ENCODE measurements at places on chromosomes 12 and 14.

DNA sequence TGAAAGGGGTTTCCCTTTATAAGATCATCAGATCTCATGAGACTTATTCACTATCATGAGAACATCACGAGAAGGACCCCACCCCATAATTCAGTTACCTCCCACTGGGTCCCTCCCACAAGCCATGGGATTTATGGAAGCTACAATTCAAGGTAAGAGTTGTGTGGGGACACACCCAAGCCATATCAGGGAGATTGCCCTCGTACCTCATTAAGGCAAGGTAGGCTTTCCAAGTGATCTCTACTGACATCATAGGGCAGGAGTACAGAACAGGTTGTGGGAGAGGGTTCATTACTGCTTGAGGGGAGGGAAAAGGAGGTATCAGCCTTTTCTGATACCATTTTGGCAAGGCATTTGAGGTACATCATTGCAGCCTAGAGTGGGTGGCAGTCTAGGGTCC, 524.6 kb downstream of the PRKD1 start:
- DNase-seq = no peak

DNA sequence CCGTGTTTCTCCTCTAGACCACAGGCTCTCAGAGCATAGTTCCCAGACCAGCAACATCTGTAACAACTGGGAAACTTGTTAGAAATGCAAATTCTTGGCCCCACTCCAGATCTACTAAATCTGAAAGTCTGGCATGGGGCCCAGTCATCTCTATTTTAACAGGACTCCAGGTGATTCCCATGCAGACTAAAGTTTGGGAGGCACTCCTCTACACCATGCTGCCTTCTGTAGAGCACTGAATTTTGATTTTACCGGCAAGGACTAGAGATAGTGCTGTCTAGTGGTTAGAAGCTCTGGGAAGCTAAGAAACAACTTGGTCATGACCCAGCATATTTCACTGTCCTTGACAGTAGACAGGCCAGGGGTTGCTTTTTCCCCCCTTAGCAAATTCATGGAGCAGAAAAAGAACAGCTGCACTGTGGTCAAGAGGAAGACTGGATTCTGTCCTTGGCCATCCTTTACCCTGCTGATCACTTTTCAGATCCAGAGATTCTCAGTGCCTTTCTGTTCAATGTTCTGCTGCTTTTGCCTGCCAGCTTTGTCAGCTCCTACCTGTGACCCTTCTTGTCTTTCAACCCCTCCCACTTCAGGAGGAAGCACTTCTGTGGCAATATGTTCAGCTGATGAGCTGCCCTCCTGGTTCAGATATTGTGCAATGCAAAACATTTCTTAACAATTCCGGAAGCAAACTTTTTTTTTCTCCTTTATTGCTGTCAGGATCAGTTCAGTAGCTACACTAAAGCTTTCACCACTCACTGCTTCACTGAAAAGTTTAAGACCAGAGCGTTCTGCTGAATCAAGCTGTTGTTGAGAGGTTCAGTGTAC, 133.8 kb upstream of the NUDT4 start:
- no peak for DNase-seq

GRCh38 chr12:75611041-75611440, 99.6 kb upstream of the KRR1 start:
- DNase-seq = no peak

GRCh38 chr12:117284140-117284539, 77.3 kb downstream of the NOS1 start:
- no peak for DNase-seq

DNA sequence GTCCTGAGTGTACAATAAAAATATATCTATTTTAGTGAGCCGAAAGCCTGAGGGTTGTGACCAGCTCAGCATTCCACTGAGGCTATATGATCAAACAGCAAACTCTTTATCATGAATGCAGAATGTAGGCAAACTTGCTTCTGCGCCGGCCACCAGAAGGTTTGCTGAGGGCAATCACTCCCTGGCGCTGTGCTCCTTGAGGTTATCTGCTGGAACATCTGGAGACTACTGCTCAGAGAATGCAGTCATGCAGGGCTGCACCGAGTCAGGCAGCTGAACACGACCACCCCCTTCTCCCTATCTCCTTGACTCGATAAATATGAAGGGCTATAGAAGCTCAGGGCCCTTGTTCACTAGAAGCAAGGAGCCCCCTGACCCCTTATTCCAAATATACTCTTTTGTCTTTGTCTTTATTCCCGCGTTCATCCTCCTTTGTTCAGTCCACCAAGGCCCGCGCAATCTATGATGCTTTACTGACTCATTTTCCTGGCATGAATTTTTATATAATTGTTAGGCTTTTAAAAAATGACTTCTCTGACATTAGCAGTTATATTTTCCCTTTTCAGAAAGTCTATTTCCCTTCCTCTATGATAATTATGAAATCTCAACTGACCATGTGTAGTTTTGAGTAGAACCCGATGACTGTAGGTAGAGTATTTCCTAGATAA, 1089.3 kb downstream of the SLC16A7 start:
- DNase-seq = no peak

DNA sequence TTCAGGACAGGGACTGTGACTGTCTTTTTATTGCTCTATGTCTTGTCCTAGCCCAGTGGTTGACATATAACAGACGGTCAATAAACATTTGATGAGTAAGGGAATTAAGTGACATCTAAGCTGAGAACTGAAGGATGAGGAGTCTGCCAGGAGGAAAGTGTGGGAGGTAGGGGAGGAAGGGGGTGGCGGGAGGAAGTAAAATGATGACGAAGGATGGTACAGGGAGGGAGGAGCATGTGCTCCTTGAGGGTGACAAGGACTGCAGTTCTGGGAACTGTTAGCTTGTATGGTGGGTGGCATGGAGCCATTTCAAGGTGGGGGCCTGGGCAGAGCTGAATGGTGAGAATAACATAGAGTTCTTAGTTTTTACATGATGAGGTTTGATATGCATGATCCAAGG, 64.4 kb downstream of the RGS6 start:
- DNase-seq = no peak

DNA sequence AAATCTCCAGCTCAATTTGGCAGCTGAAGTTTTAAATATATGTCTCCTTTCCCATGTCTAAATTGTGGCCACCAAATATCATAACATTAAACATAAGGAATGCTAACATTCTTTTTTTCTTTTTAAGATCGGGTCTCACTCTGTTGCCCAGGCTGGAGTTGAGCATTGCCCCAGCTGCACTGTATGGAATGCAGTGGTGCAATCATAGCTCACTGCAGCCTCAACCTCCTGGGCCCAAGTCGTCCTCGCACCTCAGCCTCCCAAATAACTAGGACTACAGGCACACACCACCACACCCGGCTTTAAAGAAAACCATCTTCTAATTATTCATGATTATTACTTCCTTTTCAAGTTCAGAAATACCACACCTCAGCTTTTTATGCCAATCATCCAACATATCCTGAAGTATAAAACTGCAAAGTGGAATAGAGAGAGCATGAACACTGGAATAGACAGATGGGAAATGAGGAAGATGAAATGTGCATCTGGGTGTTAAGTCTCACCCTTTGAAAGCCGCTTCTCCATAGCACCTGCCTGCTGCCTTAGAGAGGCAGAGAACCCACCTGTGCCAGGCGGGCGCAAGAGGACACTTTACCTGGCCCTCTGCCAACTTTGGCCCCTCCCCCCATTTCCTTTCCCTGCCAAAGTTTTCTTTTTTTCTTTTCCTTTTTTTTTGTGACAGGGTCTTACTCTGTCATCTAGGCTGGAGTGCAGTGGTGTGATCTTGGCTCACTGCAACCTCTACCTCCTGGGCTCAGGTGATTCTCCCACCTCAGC, 2.8 kb upstream of the EML1 start:
- DNase-seq = no peak

DNA sequence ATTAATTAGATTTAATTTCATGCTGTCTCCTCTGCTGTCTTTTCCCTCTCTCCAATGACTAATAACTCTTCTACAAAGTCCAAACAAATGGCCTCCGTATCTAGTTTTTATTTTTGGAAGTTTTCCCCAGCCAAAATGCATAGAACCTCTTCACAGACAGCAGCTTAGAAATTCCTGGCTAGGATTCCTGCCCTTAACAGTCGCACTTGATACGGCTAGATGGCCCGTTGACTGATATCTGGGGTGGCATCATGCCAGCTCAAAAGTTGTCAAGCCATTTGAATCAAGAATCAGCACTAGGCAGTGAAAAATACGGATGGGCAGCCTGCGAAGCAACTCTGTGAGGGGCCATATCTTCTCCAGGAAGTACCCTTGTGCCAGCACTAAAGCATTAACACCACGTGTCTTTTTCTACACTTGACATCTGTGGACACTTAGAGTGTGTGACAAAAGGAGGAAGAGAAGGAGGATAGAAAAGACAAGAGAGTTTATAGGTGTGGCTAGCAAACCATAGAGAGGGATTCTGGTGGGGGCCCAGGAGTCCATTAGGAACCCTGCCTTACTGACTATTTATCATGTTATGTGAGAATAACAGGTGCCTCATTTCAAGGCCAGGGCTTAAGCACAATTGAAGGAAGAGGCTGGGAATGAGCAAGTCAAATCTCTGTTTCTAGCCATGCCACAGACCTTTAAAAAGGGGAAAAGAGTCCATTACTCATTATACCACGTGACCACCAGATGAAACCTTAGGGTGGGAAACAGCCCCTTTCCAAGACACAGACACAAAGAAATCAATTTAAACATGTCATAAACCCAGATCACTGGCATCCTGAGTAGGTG, 39.2 kb upstream of the KRR1 start:
- DNase-seq = no peak
